Brain pericyte (primary cell): ENCODE measurements at places on chromosomes 5 and 9.
A peak's percentile ranks its signal among the peaks of the same experiment; 100 is the strongest.

GRCh38 chr9:128494108-128494745, 10.3 kb upstream of the GLE1 start:
- peak; percentile 30 for DNase-seq

DNA sequence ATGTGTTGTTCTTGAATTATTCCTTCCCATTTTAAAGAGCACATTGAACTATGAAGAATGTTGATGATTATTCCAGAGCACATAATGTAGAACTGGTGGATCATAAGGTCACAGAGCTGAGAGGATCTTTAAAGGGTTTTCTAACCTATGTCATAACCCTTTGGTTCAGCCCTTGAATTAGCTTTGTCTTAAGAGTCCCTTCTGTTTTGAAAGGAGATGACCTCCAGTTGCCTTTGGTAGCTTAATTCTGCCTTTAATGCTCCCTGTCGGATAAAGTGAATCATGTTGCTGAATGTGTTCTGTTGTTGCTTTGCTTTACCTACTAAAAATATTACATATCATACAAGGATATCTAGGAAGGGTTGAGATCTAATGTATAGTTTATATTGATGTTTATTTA, 99.1 kb upstream of the PRRC1 start:
- DNase-seq, result no peak

- no peak for DNase-seq
Observed at GRCh38 chr9:125701351-125701750, 5.7 kb downstream of the MAPKAP1 start.

GRCh38 chr5:14710313-14710994, 45.9 kb downstream of the OTULIN start:
- DNase-seq, result no peak

- DNase-seq, result no peak
Observed at GRCh38 chr5:50672663-50673062, 6.2 kb downstream of the PARP8 start.

- DNase-seq, result no peak
Observed at GRCh38 chr9:27864644-27865438, 291.6 kb upstream of the C9orf72 start.

DNA sequence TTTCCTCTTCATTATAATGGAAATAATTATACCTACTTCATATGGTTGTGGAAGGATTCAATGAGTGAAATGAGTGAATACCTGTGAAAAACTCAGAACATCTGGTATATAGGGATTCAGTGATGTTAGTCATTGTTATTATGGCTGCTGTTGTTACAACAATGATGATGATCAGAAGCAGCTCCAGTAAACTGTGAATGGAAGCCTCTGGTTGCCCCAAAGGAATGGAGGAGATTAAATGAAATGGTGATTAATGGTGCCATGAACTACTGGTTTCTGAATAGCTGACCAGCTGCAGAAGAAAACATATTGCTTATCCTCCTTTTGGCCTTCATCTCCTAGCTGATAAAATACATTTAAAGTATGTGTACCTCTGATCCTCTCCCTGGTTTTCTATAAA, 372.0 kb downstream of the ARHGEF28 start:
- no peak for DNase-seq

- DNase-seq, result no peak
Observed at GRCh38 chr5:65893749-65894430, 32.5 kb upstream of the ERBIN start.

DNA sequence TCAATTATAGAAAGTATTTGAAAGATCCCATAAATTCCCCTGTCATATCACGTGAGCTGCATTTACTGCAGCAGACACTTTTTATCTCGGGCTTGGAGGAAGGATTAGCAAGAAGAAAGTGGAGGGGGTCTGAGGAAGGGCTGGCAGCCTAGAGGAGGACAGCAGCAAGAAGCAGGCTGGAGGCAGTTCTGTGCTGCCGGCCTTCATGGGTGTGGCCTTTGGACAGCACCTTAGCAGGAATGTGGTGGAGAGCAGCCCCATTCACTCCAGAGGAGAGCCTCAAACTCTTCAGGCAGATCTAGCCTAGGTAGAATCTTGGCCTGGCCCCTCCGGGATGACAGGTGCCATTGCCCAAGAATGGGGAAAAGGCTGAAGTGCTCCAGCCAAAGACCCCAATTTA, 89.8 kb upstream of the GABRP start:
- DNase-seq, result no peak

DNA sequence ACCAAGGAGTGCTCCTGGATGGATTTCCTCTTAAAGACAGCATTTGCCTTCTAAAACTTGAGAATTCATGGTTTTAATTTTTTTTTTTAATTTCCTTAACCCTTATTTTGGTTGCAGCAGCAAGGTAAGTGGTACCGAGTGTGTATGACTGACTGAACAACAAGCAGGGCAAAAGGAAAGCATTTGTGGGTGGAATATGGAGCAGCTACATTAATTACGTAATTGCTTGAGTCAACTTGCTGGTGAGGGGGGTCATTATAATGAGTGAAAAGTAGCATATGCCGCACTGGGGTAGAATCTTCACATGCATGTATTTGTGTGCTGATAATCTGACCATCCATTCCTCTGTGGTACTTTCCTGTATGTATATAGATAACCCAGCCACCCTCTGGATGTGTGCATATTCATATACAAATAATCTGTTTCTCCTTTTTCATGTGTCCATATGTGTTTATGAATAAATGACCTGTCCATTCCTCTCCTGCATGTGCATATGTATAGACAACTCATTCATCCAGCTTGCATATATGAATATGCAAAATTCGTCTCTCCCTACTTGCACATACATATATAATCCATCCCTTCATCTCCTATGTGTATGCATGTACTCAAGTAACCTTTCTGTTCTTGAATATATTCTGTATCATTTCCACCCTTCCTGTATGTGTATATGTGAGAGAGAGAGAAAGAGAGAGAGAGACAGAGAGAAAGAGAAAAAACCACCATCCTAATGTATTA, 147.5 kb upstream of the RUSC2 start:
- DNase-seq, result no peak

DNA sequence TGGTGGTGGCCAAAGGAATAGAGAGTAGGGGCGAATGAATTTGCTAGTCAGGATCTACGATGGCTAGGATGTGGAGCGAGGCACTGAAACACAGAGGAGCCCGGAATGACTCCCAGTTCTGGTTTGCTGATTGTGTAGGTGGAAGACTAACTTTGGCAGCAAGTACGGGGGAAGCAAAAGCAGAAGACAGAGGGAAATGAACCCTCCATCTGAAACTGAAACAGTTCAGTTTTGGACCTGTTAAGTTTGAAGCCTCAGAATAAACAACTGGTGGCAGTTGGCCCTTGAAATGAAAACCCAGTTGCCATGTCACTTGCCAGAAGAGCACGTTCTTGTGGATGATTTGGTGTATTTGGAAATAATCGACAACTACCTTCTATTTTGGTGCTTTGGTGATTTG, 15.4 kb upstream of the SMIM15 start:
- DNase-seq, result no peak

- DNase-seq, result no peak
Observed at GRCh38 chr9:18857334-18857733, 175.7 kb downstream of the SAXO1 start.

DNA sequence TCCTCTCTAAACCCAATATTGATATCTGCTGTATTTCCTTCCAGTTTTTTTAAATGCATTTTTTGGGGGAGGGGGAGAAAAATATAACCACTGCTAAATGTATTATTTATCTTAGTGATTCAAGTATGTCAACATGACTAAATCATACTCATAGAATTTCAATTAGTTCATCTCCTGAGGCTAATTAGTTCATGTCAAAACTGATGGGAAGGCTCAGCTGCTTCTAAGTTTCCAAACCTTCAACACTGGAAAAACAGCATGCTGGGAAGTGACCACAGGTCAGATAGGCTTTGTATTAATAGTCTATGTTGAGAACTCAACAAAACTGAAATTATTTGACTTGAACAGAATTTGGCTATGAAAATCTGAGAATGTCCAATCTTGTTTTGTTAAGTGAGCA, 118.7 kb downstream of the TTLL11 start:
- no peak for DNase-seq

DNA sequence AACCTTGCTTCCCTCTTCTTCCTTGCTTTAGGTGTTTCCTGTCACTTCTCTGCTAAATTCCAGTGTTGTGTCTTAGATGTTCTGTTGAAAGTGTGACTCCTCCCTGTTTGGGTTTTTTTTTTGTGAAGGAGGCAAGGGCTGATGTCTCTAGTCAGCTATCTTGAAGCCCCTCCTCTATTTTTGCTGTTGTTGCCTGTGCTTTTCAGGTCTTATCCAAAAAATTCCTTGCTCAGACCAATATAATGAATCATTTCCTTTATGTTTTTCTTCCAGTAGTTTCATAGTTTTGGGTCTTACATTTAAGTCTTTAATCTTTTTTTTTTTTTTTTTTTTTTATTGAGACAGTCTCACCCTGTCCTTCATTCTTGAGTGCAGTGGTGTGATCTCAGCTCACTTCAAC, 22.3 kb downstream of the RIC1 start:
- no peak for DNase-seq

- no peak for DNase-seq
Observed at GRCh38 chr5:151023047-151023615, 2.7 kb downstream of the GPX3 start.

DNA sequence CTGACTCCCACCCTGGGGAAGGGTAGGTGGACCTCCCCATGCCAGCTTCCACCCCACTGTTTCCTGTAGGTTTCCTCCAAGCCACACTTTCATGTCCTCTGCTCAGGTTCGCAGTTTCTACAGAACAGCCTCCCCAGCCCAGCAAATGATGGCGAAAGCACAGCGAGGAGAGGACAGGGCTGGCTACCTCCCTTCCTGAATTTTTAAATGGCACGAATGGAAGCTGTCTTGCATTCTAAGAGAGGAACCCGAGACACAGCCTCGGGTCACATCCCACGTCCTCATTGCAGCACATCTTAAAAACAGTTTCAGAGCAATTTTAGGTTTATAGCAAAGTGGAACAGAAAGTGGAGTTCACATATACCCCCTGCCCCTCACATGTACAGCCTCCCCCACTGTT, 330.3 kb downstream of the NTRK2 start:
- no peak for DNase-seq

- no peak for DNase-seq
Observed at GRCh38 chr5:66882606-66883227, 286.5 kb downstream of the MAST4 start.

DNA sequence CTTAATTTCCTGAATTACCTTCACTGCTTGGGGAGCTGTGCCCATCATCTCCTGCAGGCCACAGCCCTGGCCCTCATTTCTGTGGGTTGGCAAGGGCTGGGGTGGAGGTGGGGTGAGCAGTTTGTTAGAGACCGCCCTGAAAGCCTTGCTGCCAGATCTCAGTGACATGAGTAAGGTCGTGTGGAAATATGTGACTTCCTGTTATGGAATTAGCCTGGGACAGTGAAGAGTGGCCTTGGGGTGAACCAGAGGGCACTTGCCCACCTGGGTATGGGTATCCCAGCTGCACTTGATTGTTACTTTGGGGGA, 2.5 kb upstream of the HNRNPAB start:
- DNase-seq, result no peak

GRCh38 chr5:156815988-156816599, 34.0 kb upstream of the PPP1R2B start:
- no peak for DNase-seq

DNA sequence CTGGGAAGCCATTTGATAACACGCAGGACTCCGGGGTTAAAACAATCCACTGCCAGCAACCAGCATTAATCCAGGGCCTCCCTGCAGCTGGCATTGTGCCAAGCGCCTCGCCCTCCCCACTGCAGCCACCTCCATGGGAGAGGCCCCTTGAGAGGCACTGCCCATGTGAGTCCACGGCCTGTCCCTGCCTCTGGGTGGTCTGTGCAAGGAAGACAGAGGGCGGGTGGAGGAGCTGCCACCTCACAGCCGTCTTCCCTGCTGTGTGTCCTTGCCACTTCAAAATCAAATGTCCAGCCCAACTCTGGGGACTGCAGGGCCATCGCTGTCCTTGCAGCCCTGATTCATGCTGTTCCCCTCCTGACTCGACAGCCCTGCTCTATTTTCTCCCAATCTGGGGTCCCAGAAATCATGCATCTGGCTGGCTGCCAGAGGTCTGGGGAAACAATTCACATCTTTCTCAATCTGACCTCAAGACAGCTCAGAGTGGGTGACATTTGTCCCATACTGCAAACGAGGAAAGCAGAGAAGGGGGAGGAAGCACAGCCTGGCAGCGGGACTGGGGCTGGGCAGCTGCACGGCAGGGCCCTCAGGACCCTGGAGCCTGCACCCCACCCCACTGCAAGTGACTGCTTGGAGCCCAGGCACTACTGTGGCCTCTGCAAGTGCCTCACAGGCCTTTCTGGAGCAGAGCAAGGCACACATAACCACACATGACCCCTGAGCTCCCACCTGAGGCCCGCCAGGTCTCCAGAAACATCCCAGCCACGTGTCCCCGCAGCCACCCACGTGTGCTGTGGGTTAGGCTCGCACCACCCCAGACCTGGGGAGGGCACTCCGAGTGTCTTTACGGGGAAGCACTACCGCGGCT, 15.7 kb downstream of the BRD3OS start:
- DNase-seq, result no peak

- no peak for DNase-seq
Observed at GRCh38 chr9:99361817-99362216, 139.7 kb downstream of the SEC61B start.

GRCh38 chr5:113663879-113664541, 150.5 kb downstream of the YTHDC2 start:
- no peak for DNase-seq

DNA sequence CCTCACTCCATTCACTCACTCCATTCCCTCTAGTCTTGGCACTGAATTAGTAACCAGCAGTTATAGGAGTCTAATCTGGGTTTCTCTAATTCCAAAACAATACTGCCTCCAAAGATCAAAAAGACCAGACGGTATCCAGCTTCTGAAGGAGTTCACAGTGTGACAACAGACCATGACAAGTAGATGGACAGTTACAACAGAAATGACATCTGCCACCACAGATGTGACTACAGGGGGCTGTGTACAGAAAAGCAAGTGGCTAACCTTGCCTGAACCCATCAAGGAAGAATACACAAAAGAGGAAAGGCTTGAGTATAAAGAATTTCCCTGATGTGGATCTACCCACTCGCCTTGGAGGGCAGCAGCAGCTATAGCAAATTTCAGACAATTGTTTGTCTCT, 112.4 kb downstream of the ACTL7B start:
- DNase-seq, result no peak

GRCh38 chr9:124283228-124283814, 25.6 kb downstream of the NEK6 start:
- no peak for DNase-seq

GRCh38 chr5:50744776-50745175, 78.3 kb downstream of the PARP8 start:
- DNase-seq, result no peak

- DNase-seq, result no peak
Observed at GRCh38 chr5:83927140-83927733, 206.6 kb upstream of the HAPLN1 start.

GRCh38 chr5:119220576-119221197, 135.1 kb upstream of the TNFAIP8 start:
- DNase-seq, result no peak
